Stimulated activated CD8-positive, alpha-beta memory T cell treated with anti-CD3 and anti-CD28 coated beads, Interleukin-7, amount 100 ng/mL, for 1 hour (primary cell): ENCODE measurements at places on chromosomes 16 and 17.

GRCh38 chr17:28480799-28481571, 7.5 kb downstream of the SLC13A2 start:
- no peak for DNase-seq

- DNase-seq: no peak
These were observed 52.4 kb upstream of the MRPS23 start for GRCh38 chr17:57902117-57902799.

- DNase-seq: no peak
These were observed 74.2 kb downstream of the CPPED1 start for GRCh38 chr16:12729448-12729847.

- no peak for DNase-seq
These were observed 208.0 kb downstream of the FOXL1 start for GRCh38 chr16:86786338-86786737.

- no peak for DNase-seq
These were observed 121.3 kb upstream of the GSE1 start for GRCh38 chr16:85491798-85492294.

DNA sequence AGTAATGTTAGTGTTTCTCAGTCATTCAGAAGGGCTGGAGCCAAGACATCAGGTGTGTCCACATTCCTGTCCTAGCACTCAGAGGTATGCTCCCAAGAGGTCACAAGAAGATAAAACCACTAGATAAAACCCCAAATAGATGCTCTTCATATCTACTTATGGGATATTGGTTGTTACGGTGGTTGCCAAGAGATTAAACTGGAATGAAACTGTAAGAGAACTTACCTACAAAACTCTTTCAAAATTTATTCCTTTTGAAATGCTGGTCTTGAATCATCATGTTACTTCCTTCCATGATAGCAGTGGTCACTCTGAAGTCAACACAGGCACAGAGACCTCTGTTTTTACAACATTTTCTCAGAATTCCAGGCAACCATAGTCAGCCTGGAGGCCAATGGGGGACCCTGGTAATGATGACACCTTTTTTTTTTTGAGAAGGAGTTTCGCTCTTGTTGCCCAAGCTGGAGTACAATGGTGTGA, 122.4 kb upstream of the WSCD1 start:
- no peak for DNase-seq

GRCh38 chr16:85924675-85925074, 25.7 kb downstream of the IRF8 start:
- no peak for DNase-seq

DNA sequence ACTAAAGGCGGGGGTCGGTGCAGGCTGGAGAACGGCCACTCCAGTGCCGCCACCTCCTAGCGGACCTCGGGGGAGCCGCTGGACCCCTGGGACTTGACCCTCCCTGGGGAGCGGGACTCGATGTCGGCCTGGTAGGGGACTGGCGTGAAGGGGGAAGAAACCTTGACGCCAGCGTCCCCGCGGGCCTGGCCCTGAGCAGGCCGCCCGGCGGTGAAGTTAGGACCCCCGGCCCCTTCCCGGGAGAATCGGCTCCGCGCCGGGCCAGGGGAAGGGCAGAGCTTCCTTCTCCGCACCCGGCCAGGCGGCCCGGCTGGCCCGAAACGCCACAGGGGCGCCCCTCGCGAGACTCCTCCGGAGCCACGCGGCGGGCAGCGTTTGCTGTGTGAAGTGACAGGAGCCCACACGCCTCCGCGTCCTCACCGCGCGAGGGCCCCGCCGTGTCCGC, 389 bp downstream of the DUS1L start:
- DNase-seq: no peak

DNA sequence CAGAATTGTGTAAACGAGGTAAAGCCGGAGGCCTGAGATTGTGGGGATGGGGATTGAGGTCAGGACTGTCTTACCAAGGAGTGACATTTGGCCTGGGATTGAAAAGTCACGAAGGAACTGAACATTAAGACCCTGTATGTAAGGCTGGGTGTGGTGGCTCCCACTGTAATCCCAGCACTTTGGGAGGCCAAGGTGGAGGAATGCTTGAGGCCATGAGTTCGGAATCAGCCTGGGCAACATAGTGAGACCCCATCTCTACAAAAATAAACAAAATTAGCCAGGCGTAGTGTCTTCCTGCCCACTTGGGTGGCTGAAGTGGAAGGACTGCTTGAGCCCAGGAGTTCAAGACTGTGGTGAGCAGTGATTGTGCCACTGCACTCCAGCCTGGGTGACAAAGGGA, 75.5 kb downstream of the JPH3 start:
- DNase-seq: no peak

DNA sequence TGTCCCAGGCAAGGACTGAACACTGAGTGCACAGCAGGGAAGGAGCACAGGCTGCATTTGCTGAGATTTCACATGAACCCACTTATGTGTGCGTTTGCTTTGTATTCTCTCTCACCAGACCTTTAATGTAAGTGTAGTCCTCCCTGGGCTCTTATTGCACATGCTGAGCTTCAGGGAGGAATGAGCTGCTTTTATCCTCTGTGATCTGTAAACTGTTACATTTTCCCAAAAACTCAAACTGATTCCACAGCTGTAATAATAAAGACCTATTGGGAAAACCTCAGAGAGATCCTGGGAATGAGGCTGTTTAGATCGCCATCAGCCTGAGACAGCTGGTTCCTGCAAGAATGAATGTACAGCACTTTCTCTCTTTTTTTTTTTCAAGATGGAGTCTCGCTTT, 53.6 kb upstream of the ADORA2B start:
- no peak for DNase-seq

DNA sequence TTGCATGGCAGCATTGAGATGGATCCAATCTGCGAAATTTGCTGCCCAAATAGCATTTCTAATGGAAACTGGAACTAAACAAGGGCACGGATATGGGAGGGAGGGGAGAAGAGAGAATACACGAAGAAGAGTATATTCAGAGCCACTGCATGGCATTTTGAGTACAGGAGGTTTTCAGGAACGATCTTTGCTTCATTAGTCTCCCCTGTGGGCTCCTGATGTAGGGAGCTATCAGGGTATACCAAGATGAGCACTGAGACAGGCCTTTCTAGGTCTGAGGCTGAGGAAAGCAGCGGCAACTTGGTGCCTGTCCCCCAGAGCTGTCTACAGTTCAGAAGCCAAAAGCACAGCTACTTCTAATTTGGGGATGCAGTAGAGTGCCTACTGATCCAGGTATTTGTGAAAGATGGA, 257.7 kb upstream of the PMFBP1 start:
- DNase-seq: no peak

DNA sequence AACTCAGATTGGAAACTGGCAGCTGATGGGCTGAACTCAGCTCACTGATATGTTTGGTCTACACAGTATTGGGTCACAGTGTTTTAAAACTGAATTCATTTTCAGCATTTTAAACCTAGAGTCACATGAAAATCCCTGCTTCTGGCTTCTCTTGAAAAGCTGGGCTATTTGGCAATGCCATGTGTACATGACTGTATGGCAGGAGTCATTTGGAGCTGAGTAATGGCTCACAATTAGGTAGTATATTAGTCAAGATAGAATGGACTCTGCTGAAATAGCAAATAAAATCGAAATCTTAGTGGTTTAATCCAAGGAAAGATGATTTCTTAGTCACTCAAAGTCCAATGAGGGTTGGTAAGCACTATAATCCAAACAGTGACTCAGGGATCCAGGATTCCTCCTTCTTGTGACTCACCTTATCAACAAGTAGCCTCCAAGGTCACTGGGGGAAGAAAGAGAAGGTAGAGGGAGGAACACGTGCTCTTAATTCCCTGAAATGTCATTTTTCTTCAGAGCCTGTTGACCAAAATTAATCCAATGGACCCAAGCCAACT, 13.9 kb upstream of the PMP22 start:
- DNase-seq: no peak

DNA sequence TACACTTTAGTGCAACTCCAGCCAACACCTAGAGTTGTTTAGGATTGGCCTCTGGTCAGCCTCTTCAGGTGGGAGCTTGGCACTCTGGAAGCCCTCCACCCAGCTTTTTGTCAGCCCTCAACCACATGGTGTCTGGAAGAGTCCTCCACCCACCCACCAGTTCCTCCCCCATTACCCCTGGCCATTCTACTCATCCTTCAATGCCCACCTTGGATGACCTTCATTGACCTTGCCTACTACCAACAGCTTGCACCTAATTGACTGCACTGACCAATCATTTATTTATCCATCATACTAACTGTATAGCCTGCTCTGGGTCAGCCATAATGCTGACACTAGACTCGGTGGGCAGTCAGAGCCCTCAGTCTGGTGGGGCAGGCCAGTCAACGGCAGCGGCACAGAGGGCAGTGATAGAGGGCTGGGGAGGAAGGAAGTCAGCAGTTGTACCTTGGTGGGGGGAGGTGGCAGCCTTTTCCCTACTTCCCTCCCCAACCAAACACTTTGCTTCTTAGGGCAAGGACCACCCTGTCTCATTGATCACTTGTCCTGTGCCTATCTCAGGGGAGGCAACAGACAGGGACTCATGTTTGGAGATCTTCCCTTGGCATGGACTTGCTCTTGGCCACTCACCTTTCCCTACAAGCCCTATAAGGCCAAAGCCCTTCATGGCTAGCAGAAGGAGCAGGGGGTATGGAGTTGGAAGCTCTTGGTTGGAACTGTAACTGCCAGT, 29.3 kb downstream of the SLC13A5 start:
- DNase-seq: no peak

DNA sequence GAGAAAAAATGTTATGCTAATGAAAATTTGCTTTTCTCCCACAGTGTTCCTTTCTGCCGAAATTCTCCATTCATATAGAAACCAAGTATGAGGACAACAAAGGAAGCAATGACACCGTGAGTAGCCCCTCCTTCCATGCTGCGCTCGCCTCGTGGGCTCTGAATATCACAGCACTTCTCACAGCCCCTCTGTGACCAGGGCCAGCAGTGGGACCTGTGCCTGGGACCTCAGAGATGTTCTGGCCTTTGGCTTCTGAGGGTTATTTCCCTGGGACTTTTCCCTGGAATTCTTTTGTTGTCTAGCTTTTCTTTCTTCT, 139.6 kb upstream of the NOL11 start:
- DNase-seq: no peak

GRCh38 chr17:83133302-83134121, 54.1 kb downstream of the METRNL start:
- no peak for DNase-seq

- DNase-seq: no peak
These were observed 22.5 kb downstream of the HEATR9 start for GRCh38 chr17:35846055-35846809.

GRCh38 chr17:46739982-46740381, 78.5 kb downstream of the WNT3 start:
- no peak for DNase-seq

GRCh38 chr17:11944587-11944986, 52.7 kb downstream of the ZNF18 start:
- no peak for DNase-seq

DNA sequence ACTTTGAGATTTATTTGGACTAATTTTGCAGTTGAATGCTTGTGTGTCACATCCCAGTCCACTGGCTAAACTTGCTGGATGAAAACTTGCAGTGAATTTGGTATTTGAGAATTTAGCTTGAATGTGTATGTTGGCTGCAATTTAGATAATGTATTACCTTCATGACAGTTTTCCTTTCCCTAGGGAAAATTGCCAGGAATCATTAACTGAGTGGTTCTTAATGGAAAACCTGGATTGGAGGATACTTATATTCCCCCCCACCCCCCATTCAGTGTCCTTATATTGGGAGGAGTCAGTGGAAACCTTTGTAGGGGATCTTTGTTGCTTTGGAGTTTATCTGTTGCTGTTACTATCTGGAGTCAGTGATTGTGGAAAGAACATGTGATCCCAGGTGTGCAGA, 67.6 kb downstream of the KPNA2 start:
- no peak for DNase-seq

DNA sequence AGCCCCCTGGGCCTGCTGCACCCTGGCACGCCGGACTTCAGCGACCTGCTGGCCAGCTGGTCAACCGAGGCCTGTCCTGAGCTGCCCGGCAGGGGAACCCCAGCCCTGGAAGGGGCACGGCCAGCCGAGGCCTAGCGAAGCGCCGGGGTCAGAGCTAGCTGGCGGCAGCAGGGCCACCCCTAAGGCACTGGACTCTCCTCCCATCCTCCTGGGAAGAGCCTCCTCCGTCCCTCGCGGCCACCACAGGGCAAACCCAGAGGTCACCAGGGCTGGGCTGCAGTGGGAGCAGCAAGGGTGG, 2.3 kb downstream of the PERCC1 start:
- DNase-seq: no peak

DNA sequence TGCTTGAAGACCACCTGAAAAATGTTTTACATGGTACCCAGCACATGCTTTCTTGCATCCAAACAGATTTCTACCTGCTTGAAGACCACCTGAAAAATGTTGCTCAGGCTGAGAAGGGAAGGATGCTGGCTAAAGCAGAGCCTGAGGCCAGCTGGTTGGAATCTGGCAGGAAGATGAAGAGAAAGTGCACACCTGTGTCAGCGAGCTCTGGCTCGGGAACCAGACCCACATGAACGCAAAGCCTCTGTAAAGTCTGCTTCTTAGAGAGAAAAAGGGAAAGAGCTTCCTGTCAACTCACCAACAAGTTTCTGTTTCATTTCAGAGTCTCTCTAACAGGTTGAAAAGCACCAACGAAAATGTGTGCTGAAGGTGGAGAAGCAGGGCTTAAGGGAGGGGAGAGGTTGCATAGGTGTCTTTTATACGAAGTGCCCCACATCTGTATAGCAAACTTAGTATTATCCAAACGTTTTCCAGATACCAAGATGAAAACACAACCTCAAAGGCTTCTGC, 226.0 kb downstream of the TOX3 start:
- no peak for DNase-seq

GRCh38 chr17:40859536-40859935, 7.5 kb downstream of the KRT12 start:
- no peak for DNase-seq

- no peak for DNase-seq
These were observed 75.1 kb downstream of the MSI2 start for GRCh38 chr17:57331423-57331822.

GRCh38 chr16:31022544-31023251, 10.7 kb upstream of the STX4 start:
- no peak for DNase-seq

DNA sequence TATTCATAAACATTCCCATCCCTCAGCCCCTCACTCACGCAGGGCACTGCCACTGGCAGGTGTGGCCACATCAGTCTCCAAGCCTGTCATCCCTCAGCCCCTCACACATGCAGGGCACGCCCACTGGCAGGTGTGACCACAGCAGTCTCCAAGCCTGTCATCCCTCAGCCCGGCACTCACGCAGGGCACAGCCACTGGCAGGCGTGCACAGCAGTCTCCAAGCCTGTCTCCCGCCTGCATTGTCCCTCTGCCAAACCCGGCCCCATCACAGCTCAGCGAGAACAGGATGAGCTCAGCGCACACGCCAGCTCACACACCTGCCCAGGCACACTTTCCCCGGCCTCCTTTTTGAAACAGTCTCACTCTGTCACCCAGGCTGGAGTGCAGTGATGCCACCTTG, 11.4 kb upstream of the KREMEN2 start:
- DNase-seq: no peak

DNA sequence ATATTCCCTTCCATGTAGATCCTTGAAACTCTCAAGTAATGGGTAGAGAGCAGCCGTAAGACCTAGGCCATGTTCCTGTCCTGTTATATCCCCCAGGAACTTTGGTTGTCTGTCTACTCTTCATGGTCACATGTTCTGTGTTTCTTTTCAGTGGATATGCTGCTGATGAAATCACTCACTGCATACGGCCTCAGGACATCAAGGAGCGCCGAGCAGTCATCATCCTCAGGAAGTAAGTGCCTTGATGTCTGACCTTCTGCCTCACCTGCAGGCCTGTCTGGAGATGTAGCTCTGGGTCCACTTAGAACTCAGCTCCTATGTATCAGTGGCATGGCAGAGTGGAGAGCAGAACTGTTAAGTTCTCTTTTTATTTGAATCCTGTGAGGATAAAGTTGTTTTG, 11.2 kb downstream of the ALKBH5 start:
- DNase-seq: no peak

- DNase-seq: no peak
These were observed 66.3 kb downstream of the STX8 start for GRCh38 chr17:9509236-9509816.
